ENCODE measurements at places on chromosomes 7 and 10.
A peak's percentile ranks its signal among the peaks of the same experiment; 100 is the strongest.

- DNase-seq: no peak
Measured at GRCh38 chr10:13953371-13953770, 366.6 kb downstream of the PRPF18 start.

DNA sequence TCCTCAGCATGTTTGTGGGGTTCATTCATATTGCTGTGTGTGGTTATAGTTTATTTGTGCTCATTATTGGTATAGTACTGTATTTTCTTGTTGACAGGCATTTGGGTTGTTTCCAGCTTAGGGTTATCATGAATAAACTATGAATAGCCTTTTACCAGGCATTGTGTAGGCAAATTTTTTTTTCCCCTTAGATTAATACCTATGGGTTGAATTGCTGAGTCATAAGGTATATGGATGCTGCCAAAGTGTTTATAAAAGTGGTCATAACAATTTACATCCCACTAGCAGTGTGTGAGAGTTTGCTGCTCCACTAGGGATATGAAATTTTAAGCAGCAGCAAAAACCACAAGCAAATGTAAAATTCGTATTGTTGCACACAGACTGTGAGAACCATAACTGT lies 175.0 kb downstream of the PLPP4 start:
- peak; percentile 28 for DNase-seq

DNA sequence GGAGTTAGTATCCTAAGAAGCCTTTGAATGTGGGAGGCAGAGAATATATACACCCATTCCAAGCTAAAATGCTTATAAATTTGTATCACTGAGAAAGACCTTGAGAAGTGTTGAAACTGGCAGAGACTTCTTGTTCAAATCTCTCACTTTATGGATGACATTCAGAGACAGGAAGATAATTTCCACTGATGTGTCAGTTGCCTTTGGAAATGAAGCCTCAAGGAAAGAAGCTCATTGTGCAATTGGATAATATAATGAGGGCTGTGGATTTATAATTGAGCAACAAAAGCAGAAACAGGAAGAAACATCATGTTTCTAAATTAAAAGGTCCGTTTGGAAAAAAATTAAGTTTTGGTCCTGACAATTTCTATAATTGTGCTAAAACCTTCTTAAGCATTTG lies 789.9 kb upstream of the IGFBP3 start:
- DNase-seq: no peak

DNA sequence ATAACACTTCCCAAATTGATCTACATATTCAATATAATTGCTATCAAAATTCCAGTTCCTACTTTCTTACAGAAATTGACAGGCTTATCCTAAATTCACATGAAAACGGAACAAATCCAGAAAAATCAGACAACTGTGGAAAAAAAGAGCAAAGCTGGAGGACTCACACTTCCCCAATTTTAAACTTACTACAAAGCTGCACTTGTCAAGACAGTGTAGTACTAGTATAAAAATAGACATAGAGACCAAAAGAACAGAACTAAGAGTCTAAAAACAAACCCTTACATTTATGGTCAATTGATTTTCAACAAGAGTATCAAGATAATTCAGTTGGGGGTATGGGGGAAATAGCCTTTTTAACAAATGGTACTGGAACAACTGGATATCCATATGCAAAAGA lies 27.5 kb downstream of the LMBR1 start:
- no peak for DNase-seq

GRCh38 chr10:121910673-121911420 lies 17.0 kb downstream of the ATE1 start:
- no peak for DNase-seq

GRCh38 chr7:157832006-157832405 lies 495.2 kb downstream of the DNAJB6 start:
- no peak for DNase-seq

DNA sequence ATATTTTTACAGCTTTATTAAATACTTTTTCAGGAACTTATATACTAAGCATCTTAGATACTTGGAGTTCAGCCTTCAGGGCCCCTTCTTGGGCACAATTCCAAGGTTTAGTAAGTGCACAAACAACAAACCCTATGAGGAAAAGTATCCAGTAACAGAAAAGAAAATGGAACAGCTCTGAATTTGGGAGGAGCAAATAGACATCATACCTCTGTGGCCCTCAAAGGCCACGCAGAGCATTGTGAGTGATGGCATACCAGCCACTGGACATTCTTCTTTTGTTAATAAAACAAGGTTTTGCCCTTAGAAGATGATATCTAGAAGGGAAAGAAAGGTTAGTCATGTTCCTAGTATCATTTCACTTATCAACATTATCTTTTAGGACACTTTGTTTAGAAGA lies 46.0 kb downstream of the ST7 start:
- DNase-seq: peak; percentile 26

DNA sequence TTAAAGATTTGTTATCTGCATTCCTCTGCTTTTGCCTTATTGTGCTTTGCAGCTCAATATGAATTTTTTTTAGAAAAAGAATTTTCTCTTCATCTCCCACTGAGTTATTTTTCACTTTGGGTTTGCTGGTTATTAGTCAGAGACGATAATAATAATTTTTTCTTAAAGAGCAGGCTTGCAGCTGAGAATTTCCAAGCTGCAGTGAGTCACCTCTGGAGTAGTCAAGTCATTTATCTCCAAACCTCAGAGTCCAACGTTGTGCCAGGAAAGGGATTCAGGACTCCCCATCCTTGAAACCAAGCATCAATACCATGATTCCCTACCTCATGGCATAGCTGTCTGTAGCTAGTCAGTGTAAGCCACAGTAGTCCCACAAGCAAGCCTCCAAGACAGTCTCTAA lies 15.2 kb upstream of the EGR2 start:
- DNase-seq: no peak

DNA sequence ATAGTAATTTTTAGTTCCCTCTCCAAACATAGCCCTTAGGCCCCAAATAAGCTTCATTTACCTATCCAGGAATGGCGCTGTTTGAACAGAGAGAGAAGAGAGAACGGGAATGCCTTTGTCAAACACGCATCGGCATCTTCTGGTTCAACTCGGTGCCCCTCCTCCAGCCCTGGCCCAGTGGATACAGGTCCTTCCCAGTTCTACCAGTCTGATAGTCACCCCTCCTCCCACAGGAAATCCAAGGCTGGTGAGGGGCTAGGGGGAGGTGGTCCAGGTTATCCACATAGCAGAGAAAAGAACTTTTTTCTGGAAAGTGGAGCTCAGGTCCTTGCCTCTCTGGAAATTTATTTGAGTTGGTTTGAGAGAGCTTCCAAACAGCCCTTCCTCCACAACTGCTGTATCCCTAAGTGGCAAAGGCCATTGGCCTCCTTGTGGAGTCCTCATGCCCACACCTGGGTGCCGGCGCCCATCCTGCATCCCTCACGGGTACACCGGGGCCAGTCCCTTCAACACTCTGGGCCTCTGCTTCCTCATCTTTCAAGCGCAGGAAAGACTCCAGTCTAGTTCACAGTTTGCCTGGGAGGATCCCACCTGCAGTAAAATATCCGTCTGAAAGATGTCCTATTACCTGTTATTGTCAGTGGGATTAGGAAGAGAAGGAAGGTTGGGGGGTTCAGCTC lies 287.4 kb downstream of the CELF2 start:
- no peak for DNase-seq

DNA sequence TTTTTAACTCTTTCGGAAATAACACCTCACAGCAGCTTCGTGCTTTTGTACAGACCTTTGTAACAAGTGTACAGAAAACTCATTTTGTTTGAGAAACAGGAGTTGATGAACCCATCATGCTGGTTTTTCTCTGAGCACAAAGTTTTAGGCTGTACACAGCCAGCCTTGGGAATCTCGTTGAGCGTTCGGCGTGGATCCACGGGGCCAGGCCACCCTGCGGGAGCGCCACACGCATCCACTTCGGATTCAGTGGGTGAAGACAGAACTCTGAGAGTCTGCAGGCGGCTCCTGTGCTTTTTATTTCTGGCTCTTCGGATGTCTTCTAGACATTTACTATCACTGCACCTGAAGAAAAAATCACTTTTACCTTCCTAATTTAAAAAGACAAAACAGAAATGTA lies 131.2 kb downstream of the SMURF1 start:
- no peak for DNase-seq

DNA sequence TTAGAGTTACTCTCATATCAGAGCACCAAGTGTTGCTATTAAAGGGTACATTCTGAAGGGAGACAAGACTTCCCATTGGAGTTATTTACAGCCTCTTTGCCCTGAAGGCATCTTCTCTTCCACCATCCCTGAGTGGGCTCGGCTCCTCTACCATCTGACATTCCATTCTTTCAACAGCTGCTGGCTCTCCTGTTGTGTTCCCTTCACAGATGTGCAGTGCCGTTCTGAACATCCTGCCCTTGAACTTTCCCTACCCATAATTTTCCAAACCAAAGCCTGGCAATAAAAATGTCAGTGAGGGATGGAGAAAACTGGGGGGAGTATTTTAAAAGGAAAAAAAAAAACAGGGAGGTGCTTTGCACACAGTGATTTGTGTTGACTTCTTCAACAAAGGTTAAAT lies 392.9 kb downstream of the KCNMA1 start:
- DNase-seq: no peak

- DNase-seq: no peak
Measured at GRCh38 chr7:50203521-50203920, 101.0 kb upstream of the IKZF1 start.

DNA sequence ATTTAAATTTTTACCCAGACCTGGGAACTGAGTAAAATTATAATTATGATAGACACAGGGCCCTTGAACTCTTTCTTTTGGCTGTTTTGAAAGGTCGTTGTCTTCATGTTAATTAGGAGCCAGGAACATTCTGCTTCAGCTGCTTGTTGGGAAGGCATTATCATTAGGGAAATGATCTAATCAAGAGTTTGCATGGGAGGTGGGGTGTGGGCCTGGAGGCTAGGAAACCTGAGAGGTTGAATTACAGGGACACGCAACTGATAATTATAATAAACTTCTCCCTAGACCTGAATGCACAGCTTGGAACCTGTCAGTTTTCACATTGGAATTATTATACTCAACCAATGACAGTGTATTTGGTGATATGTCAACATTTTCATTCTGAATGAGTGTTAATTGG lies 237.7 kb downstream of the CACNB2 start:
- DNase-seq: no peak

DNA sequence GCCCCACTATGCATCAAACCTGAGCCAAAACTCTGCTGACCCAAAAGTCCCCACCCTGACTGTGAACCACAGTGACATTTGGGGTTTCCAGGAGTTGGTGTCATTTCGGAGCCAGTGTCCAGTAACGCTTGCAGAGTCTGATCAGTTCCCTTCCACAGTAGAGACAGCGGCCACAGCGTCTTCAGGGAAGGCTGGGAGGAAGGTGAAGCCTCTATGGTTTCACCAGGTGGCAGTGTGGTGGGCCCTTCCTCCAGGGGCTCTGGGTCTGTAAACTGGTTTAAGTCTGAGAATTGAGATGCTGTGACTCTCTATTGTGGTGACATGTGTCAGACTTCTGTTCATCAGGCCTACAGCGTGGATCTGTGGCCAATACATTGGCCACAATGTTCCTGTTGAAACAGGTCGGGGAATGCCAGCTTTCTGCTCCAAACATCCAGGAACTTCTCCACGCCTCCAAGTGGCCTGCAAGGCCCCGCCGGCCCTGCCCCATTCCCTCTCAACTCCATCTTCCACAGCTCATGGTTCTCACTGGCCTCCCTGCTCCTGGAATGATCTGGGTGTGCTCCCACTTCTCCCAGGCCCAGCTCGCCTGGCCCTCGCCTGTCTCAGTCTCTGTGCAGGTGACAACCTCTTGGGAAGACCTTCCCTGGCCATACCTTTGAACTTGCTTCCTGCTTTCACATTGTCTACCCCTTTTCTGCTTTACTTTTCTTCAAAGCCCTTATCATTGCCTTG lies 124.5 kb upstream of the FAM20C start:
- DNase-seq: no peak

DNA sequence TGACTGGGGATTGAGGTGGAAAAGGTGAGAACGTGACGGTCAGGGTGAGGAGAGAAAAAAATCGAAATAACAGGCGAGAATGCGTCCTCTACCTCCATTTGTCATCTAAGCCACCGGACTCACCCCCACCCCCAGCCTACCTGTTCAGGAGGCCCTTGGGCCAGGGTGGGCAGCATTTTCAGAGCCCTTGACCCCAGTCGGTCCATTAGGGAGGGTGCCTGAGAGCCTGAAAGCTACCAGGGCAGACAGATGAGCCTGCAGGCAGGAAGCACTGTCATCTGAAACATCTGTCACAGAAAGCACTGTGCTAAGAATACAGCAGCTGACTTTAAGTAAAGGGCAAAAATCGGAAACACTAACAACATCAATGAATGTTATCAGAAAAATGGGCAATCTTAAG lies 47.0 kb downstream of the MAD1L1 start:
- no peak for DNase-seq

- no peak for DNase-seq
Measured at GRCh38 chr10:33271969-33272583, 62.4 kb downstream of the NRP1 start.

- DNase-seq: no peak
Measured at GRCh38 chr7:120837599-120837998, 20.3 kb downstream of the TSPAN12 start.

DNA sequence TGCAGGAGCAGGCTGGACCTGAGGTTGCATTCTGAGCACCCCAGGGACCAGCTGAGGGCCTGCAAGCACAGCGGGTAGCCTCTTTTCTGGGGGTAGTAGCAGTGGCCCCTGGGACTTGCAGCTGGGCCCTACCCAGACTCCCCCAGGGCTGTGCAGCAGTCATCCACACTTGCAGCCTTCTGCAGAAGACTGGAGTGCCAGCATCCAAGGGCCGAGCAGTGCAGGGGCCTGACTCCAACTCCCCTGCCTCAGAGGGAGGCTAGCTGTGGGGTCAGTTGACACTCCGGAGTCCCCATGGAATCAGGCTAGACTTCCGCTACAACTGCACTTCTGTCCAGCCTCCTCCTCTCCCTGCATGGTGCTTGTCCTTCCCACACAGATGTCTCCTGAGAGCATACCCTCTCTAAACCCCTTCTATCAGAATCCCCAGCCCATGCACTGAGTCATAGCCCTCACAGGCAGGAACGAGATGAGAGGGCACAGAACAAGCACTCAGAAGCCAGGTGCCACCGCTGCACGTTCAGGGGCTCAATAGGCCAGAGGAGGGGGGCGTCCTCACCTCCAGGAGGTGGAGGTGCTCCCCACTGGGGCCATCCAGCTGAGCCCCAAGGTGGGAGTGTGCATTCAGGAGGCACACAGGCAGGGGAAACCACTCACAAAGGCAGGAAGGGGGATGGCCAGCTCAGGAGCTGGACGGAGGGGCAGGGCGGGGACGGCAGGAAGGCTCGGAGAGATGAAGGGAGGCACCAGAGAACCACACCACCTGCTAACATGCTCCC lies 7.5 kb downstream of the RASGEF1A start:
- no peak for DNase-seq

GRCh38 chr10:11111490-11111889 lies 93.8 kb downstream of the CELF2 start:
- DNase-seq: no peak

GRCh38 chr10:133104963-133105640 lies 17.4 kb downstream of the ADGRA1 start:
- no peak for DNase-seq

GRCh38 chr7:148084138-148084537 lies 506.4 kb upstream of the C7orf33 start:
- DNase-seq: peak; percentile 5

- no peak for DNase-seq
Measured at GRCh38 chr10:59654007-59654406, 55.6 kb downstream of the SLC16A9 start.

Data from retinal pigment epithelial cell (primary cell).